SW 1271 (cell line): ENCODE measurements at places on chromosomes 7 and 10.

GRCh38 chr10:132685101-132685891 lies 100.7 kb downstream of the NKX6-2 start:
- DNase-seq, result no peak

- DNase-seq, result no peak
These were observed 529.5 kb upstream of the FZD8 start for GRCh38 chr10:36171556-36171952.

DNA sequence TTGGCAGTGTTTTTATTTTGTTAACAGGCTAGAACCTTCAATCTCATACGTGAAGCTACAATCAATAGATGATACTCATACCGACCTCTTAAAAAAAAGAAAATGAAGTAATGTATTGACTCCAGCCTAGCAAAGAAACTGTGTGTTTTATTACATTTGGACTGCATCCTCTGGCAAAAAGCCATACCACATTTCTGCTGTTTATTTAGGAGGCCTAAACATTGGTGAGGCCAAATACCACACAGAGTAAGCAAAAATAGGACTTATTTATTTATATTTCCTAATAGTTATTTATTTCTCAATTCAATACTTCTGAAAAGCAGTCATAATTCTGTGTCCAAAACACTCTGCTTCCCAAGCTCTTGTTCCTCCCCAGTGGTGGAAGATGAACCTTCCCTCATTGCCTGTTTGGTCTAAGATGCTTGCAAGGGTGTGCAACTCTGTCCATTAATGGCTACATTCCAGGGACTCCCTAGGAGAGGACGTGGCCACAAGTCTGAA lies 398.8 kb upstream of the KLF6 start:
- no peak for DNase-seq

DNA sequence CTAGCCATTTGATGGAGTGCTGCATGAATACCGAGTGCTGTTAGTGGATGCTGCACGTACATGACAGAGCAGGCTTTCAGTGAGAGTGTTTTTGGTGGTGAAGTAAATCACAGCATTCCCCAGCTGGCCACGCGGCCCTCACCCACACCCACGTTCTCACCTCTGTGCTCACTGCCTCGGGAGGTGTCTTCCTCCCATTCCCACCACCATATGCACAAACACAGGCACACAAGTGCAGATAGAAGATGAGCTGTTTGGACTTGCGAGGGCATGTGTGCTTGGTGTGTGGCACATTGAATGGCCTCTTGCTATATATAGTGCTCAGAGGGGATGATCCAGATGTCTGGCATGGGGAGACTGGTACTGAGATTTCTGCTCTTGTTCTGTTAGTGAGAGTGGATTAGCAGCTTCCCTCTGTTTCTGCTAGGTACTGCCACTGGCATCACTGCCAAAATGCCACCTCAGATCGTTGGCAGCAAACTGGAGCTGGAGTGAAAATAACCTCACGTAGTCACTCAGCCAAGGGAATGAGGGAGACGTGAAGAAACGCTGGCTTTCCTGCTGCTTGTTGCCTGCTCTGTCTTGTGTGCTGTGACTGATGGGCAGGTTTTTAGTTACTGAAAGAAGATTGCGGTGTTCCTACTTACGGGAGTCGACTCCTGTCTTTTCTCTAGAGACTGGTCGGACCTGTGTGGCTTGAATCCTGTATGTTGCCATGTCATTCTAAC lies 19.1 kb downstream of the DNAJB6 start:
- peak; percentile 19 for DNase-seq

DNA sequence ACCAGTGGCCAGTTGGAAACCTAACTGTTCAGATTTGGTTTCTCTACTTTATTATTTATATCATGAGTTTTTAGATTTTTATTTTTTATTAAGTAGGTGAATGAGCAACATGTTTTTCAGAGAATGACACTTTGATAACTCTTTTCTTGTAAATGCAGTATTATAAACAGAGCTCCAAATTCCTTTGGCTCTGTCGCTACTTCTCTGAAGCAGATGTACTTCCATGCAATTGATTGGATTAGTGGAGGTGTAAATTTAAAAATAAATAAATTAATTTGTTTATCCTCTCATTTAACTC lies 34.3 kb upstream of the ICA1 start:
- no peak for DNase-seq

DNA sequence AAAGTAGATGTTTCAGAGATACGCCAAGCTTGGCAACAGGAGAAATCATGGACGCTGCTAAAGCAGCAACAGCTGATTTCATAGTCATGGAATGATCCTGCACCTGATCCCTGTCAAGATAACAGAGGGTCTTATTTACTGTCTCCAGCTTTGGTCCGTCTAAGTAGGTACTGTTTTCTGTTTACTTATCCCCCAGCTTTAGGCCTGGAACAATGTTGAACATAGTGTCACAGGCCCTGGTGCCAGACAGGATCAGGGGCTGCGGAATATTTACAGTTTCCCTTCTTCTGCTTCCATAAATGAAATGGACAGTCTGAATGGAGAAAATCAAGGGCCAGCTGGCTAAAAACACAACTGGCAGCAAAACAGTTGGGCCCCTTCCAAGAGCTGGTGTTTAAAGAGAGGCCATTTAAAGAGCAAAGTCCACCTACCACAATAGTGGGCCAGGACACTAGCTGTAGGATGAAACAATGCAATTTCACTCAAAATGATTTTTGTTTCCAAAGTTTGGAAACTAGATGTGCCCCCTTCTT lies 2.9 kb downstream of the GPR37 start:
- DNase-seq, result no peak

GRCh38 chr7:26202019-26202990 lies 760 bp downstream of the CBX3 start:
- no peak for DNase-seq

DNA sequence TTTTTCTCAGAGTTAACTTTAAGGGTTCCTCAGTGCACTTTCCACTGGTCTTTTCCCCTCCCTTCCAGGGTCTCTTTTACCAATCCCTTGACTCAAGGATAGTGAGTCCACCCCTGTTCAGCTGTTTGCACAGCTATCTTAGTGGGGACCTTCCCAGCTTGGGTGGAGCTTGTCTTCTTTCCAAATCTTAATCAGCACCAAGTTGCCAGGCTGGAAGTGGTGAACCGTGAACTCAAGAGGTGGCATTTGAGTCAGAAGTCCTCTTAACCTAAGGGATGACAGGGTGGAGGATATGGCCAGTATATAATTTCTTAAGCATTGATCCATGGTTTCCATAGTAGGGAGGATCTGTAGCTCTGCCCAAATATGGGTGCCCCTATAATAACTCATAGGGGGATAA lies 25.0 kb downstream of the MAPK8 start:
- no peak for DNase-seq

- DNase-seq, result no peak
These were observed 282.4 kb downstream of the SORCS3 start for GRCh38 chr10:104923501-104923900.

DNA sequence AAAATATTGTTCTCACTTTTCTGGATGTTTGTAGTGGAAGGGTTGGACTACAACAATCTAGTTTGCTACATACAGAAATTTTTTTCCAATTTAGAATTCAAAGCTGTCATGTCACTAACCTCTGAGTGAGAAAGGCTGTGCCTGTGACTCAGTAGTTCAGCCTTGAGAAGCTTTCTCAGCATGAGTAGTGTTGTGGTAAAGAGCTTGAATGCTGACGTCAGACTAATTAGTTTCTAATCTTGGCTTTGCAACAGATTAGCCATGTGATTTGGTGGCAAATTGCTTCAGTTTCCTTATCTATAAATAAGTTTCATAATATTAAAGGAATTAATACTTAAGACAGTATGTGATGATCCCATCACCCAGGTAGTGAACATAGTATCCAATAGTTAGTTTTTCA lies 83.8 kb downstream of the ABCA13 start:
- DNase-seq, result no peak

GRCh38 chr7:115133248-115133647 lies 211.4 kb downstream of the MDFIC start:
- no peak for DNase-seq

DNA sequence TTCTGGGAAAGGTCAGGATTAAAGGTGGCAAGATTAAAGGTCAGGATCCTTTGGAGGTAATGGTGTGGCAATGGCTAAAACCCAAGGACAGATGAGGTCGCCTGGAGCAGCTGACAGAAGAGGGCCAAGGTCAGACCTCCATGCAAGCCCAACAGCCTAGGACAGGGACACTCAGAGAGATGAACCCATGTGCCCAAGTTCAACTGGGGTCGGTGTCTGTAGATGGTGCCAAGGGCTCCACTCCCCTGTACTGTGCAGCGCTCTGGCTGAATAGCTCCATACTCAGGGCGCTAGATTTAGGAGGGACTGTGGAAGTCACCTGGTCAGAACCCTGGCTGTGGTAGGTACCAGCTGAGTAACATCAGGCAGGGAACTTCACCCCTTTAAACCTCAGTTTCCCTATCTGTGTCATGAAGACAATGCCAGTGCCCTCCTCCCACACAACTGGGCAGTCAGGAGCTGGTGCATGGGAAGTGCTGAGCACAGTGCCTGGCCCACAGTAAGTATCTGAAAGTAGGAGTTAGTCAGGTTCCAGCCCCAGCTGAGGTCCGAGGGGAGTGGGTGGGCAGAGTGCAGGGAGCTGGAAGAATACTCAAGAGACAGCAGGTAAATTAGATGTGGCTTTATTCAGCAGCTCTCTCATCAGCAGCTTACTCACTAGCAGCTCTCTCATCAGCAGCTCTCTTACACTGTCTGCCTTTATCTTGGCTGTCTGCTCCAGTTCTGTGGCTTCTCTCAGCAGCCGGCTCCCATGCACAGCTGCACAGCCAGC lies 327.1 kb downstream of the GLRX3 start:
- DNase-seq, result no peak

- DNase-seq, result no peak
These were observed 111.7 kb upstream of the STARD3NL start for GRCh38 chr7:38066391-38066790.

DNA sequence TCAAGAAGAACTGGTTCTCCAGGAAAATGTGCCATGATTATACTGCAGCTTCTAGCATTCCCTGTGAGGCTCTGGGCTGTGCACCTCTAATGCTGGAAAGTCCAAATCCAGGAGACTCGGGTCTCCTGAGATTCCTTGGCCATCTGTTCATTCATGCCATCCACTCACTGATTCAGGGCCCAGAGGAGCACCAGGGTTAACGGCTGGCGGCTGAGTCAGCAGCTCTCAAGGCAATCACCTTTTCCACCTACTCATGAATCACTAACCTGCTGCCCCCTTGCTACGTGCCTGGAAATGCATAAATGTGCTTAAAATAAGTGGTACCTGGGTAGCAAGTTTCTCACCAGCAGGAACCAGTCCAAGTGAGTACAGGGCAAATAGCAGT lies 132.7 kb downstream of the KCNMA1 start:
- DNase-seq, result peak; percentile 46

DNA sequence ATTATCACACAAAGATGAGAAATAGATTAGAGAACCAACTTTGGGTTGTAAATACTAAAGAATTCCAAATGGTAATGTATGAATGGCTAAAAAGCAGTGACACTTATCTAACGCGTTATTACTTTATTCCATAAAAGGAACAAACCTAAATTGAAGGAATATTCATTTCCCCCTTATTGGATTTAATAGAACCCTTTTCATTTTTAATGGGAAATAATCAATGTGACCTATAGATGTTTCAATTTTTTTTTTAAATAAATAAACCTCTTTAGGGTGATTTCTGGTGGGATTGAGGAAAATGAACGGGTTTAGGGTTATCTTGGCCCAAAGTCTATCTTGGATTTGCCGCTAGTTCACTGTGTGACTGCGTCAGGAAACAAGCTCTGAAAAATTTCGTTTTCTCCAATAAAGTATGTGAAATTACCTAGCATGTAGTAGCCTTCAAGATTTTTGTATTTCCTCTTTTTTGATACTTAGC lies 1.9 kb upstream of the ACBD5 start:
- DNase-seq, result no peak

DNA sequence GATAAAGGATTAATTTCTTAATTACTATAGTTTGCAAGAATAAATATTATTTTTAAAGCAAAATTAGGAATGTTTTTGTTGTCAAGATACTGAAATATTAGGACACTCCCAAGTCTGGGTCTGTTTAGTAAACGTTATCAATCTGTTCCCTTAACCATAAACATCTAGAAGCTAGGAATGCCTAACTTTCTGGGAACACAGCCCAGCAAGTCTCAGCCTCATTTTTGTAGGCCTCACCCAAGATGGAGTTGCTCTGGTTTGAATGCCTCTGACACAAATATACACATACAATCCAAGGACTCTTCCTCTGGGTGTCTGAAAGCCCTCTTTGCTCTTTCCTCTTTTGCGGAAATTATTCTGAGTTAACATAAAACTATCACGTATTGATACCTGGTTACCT lies 487.4 kb upstream of the CELF2 start:
- DNase-seq, result no peak
